ENCODE measurements at places on chromosomes 2 and 18.
A peak's percentile ranks its signal among the peaks of the same experiment; 100 is the strongest.

- DNase-seq, result peak; percentile 13
Measured at GRCh38 chr2:164992818-164993217, 37.5 kb upstream of the SLC38A11 start.

- no peak for DNase-seq
Measured at GRCh38 chr2:218066926-218067515, 2.0 kb upstream of the RUFY4 start.

DNA sequence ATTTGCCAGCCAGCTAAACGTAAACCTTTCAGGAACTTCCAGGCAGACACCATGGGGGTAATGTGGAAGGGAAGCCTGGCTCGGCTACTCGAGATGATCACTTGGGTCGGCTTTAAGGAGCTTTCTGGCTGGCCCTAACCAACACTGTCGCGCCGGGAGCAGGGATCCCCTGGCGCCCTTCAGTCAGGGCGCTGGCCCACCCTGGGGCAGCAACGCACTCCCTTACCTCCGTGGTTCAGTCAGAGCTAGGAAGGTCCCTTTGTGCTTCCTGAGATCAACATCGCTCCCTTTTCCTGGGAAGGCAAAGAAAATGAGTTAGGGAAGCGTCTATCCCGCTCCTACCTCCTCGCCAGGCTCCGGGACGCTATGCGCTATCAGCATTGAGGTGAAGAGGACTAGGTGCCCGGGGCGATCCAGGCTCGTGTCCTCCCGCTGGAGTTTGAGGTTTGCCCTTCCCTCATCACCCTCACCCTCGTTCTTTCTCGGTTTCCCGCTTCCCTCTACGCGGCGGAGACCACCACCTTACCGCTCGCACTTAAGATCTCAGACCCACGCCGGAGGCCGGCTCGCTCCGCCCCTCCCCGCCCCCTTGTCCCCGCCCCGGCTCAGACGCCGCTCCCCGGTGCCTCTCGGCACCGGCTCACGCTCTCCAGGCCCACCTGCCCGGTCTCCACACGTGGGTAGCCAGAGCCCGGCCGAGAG lies 449 bp upstream of the ATRAID start:
- peak; percentile 41 for DNase-seq

DNA sequence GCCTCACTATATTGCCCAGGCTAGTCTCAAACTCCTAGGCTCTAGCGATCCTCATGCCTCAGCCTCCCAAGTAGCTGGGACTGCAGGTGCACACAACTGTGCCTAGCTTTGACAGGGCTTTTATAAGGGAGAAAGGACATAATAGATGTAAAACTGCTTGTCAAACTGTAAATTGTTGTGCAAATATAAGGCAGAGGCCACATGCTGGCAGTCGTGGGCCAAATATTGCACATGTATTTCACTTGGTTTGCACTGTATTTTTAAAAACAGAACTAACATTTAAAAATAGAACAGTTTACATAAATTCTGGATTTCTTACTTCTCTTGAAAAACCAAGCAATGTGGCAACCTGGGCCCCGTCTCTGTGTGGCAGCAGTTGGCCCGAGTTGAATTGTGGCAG lies 31.2 kb upstream of the MYO3B start:
- DNase-seq, result no peak

- DNase-seq, result no peak
Measured at GRCh38 chr2:151757861-151758260, 23.6 kb upstream of the NEB start.

- no peak for DNase-seq
Measured at GRCh38 chr2:121454549-121455090, 76.1 kb upstream of the RNU4ATAC start.

GRCh38 chr18:31591628-31592027 lies at the start of gene TTR:
TSS of gene TTR (plus strand) at chr18:31591877. CDS start at chr18:31591903, 26 bp downstream.
- DNase-seq, result no peak

DNA sequence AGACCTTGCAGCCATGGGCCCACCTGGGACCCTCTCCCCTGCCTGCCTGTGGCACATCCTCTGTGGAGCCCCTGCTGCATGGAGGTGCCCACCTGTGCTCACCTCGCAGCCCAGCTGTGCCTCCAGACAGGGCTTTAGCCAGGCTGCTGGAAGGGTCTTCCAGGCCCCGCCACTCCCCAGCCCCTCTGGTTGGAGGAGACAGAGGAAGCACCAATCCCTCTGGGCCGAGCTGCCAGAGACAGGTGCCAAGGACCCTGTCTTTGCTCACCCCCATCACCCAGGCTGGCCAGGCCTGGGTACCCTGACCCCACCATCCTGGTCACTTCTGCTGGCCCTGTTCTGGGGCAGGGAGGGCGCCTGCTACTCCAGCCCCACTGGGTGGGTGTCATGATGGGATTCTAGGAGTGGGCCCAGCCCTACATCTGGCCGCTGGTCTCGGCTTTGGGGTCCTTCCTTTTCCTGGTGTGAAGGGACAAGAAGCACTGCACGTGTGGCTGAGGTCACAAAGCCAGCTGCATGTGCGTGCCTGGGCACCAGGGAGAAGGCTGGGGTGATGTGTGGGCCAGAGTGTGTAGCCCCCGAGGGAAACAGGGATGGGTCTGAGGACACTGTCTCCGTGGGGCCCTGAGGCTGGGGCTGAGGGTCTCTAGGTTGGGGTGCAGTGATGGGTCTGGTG lies 9.3 kb upstream of the NEU4 start:
- DNase-seq, result no peak

GRCh38 chr2:137316075-137316474 lies 550.7 kb downstream of the THSD7B start:
- no peak for DNase-seq

DNA sequence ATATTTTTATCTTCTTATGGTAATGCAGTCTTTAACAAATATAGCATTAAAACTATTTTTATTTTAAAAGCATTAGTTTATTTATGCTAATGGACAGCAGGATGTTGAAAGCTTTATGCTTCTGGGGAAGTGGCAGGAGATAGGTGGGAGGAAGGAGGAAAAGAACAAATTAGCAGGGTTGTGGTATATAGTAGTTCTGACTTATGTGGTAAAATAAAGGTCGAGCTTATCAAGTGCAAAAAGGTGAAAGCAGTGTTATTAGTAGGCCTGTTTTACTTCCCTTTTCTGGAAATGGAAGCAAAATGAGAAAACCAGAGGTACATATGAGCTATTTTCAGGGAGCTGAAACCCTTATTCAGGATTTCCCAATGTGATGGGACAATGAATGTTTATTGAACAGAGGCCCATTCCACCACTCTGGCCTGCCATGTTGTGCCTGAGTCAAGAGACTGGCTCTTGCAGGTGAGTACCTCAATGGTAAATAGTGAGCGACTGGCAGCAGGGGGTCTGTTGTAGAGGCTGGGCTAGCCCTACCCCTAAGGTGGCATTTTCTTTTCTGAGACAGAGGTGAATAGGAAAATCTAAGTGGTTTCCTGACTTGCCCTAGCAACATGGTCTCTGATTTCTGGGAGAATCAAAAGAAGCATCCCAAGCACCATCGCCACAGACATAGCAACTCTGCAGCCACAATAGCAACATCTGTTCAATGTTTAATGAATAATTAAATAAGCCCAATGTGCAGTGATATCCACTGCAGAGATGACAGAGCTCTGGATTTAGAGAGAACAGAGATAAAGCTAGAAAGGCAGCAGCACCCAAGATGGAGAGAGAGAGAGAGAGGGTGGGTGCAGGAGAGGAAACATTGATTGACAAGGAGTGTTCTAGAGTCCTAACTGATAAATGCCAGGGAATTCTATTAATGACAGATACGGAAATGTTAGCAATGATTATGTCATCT lies 119.7 kb downstream of the UPP2 start:
- no peak for DNase-seq

GRCh38 chr2:208294482-208295024 lies 28.5 kb downstream of the PIKFYVE start:
- no peak for DNase-seq

DNA sequence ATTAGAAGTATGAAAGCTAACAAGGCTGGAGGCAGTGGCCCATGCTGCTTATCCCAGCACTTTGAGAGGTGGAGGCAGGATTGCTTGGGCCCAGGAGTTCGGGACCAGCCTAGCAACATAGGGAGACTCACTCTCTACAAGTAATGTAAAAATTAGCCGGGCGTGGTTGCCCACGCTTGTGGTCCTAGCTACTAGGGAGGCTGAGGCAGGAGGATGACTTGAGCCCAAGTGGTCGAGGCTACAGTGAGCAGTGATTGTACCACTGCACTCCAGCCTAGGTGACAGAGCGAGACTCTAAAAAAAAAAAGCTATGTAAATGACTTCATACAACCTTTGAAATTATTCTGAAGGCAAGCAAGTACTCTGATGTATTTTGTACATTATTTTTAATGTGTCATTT lies 1.5 kb downstream of the RMDN2 start:
- no peak for DNase-seq

DNA sequence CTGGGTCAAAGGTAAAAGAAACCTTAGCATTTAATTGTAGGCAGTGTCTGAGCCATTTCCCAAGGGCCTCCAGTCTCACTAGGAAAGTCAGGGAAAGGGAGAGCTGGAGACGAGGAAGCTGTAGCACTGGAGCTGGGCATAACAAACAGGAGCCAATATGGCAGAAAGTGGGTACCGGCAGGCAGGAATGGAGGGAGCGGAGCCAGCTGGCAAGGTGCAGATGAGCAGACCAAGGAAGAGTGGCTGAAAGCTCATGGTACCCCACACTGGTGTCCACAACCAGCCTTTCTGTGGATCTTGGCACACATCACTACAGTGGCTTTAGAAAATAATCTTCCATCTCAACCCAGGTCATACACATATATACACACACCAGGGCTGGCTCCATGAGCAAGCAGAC lies 40.0 kb downstream of the ANKRD44 start:
- DNase-seq, result no peak

GRCh38 chr2:224242561-224242960 lies 159.3 kb downstream of the FAM124B start:
- DNase-seq, result no peak

DNA sequence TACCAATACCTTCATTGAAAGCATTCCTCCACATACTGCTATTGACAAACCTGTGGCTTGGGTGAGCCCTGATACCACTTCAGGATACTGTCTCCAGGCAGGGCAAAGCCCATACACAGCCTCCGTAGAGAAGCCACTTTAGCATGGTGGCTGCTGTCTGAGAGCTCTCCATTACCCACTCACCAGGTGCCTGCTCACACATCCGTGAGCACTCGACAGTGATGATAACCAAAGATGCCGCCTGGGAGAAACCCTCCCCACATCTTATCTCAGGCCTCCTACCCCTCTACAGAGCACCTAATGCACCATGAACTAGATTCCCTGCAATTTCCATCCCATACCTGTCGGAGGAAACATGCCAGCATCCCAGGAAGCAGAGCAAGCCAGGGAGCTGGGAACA lies 57.6 kb upstream of the KLHL29 start:
- no peak for DNase-seq

DNA sequence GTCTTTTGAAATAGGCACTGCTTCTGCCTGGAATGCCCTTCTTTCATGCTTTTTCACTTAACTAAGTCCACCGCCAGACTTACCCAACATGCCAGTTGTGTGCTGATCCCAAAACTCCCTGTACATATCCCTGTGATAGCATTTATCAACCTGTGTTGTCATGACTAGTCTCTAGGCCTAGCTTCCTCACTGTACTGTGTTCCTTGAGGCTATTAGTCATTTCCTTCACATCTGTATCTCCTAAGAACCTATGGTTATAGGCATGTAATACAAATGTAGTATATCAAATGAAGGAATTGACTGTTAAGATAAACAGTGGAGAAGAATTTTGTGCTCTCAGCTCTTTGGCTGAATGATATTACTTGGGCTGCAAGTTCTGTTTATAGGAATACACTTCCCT lies 184.3 kb downstream of the CYRIA start:
- no peak for DNase-seq

- no peak for DNase-seq
Measured at GRCh38 chr2:179237209-179237946, 27.3 kb downstream of the SESTD1 start.

DNA sequence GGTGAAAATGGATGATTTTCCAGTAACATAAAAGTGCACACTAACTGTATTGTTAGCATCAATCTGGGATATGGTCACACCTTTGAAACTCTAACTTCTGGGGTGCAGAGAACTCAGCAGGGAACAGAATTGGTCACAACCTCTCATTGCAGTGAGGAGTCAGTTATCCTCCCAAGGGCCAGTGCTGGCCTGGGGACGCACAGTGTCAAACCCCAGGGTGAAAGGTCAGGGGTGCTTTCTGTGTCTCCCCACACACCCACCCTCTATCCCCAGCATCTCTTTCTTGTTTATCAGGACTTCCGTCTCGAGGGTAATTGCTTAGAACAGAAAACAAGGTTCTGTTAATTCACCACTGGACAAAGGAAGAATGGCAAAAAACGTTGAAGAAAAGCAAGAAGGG lies 208.7 kb downstream of the DLGAP1 start:
- DNase-seq, result no peak

DNA sequence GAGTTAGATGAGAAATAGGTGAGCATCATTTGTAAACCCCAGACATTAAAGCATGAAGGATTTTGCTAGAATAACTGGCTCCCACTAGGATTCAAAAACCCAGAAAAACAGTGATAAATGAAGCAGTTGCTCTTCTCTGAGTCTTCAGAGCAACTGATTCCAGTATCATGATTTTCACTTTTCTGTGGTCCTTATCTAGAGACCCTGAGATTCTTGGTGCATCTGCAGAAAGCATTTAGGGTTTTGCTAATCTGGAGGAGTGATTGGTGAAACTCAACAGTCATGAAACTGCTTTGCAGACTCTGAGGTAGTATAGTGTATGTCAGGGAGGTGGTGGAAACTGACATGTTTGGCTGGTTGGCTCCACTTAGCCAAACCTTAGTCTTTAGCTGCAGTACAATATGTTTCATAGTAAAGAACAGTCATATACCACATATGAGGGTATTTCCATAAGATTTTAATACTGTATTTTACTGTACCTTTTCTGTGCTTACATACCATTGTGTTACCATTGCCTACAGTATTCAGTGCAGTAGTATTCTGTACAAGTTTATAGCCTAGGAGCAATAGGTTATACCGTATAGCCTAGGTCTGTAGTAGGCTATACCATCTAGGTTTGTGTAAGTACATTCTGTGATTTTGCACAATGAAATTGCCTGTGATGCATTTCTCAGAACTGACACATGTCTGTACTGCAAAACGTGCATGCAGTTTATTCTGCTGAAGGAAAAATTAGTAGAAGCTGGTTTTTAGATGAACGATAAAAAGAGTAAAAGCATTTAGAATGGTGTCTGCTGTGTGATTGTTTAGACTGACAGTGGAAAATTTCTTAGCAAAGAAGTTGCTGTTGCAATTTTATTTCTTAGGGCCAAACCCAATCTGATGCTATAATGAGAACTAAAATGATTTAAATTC lies 23.8 kb downstream of the EML4 start:
- no peak for DNase-seq

GRCh38 chr2:60215386-60215901 lies 338.0 kb downstream of the BCL11A start:
- DNase-seq, result no peak

DNA sequence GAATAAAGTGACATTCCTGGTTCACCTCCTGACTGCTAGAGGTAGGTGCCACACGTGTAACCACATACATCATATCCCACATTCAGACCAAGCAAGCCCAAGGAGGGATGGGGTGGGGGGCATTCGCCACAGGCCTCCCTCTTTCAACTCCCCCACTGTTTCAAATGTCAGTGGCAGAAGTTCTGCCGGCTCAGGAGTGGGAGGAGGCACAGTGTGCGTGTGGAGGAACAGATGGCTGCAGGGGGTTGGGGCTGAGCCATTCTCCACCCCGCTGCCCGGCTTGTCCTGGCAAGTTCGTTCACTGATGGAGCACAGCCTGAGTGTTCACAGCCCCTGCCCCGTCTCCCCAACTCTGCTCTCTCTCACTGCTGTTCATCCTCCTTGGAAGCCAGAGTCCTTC lies 75.4 kb upstream of the TANC1 start:
- no peak for DNase-seq

Data from HEK293T (cell line).